ENCODE measurements at places on chromosomes 5 and 9.

DNA sequence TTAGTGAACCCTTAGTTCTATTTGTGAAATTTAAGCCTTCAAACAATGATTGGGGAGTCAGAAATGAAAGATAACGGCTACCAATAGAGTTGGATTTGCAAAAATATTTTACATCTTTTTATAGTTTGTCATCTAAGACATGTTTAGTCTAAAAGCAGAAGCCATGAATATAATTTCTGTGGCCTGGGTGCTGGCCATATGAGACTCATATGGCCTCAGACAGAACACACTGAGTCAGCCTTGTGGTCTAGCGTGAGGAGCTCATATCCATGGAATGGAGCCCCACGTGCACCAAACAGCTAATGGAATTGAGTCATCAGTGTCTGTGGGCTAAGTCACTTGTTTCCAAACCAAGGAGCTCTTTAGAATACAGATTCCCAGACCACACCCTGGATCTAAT is 240.7 kb upstream of the NREP start:
- no peak for DNase-seq

DNA sequence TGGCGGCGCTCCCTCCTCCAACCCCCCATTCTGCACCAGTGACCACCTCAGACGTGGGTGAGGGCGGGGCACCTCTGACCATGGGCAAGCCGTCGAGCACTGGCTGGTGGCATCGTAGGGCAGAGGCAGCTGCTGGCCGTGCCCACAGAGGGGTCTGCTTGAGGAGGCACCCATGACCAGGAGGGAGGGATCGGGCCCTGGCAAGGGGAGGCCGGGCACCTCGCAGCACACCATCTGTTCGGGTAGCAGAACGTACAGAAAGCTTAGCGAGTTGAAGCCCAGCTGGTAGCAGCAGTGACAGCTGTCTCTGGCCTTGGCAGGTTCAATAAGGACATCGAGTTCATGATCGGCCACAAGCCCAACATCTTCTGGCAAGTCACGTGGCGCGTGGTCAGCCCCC is 4.3 kb upstream of the SLC6A18 start:
- no peak for DNase-seq

- DNase-seq: no peak
Observed at GRCh38 chr5:128111818-128112448, 28.4 kb downstream of the SLC12A2 start.

GRCh38 chr5:85671223-85671970 is 946.3 kb upstream of the COX7C start:
- peak; percentile 24 for DNase-seq

DNA sequence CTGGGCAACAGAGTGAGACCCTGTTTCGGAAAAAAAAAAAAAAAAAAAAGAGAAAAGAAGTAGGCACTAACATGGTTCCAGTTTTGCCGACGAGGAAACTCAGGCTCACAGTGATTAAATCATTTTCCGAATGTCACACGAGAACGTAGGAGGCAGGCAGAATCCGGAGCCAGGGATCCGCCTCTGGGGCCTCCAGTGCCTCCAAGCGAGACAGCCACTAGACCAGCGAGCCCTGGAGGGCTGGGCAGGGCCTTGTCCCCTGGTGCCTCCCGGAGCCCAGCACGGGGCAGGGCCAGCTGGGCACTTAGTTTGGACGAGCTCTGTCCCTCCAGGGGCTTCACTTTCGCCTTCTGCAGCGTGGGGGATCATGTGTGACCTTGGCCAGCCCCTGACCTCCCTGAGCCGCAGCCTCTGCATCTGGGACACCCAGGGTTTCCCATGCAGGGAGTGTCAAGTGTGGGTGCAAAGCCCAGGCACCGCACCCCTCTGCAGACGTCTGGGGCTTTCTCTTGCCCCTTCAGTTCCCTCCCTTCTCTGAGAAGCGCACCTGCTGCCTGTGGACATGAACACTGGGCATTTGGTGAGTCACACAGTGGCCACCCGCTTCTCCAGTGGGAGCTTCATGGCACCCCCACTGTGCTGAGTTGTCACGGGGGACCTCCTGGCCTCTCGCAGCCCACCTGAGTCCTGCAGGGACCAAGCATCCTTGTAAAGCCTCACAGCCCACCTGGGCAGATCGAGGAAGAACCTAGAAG is 80.3 kb downstream of the RXRA start:
- peak; percentile 76 for DNase-seq

Data from DMS53 (cell line).